T-helper 1 cell (primary cell): ENCODE measurements at places on chromosomes 3 and 15.

DNA sequence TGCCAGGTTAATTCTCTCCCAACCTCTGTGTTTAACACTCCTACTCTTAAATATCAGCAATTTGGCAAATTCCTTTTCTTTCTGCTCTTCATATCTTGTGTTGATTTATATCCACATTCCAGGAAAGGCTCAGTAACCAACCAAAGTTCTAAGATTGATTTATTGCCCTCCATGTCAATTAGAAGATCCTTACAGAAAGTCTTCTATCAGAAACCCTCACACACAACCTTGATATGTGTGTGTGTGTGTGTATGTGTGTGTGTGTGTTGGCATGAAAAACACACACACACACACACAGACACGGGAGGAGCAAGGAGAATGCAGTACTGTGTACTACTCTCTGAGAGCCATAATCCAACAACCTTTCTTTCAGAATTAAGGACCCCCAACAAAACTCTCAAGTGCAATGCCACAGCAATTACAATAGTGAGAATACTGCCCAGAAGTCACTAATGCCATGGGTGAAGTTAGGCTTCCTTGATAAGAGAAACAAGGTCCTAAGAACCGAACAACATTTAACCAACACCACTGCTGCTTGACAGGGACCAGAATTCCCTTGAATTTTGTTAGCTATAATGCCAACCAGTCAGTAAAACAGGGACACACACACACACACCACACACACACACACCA, 1.1 kb downstream of the LSAMP start:
- DNase-seq, result no peak

DNA sequence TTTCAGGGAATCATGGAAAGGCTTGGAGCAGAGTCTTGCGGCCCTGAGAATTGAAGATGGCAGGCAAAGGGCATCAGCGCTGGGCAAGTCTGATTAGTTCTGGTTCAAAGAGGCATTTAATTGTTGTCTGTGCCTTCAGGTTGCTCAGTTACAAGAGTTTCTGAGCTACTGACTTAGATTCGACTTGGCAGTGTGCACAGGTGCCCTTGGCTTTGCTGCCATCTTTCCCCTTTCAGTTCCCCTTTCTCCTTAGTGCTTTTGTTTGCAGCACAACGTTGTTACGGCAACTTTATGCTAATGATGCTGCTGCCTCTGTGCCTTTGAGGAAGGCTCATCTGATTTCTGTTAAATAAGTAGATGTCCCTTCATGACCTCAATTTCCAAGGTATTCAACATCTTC, 12.5 kb downstream of the P2RY14 start:
- no peak for DNase-seq

- no peak for DNase-seq
Measured at GRCh38 chr15:95520511-95520910, 810.0 kb upstream of the NR2F2 start.

DNA sequence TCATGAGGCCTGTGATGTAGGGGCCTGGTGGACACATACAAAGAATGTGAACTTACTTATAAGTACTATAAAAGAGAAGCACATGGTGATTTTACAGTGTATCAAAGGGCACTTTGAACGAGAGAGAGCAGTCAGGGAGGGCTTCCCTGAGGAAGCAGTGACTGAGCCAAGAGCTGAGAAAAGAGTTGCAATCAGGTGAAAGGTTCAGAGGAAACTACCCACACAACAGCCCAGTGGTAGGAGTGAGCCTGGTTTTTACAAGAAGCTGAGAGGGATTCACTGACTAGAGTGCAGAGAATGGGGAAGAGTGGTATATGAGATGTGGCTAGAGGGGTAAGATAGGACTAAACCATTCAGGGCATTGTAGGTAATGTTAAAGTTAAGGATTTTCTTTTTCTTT, 57.1 kb downstream of the CALML4 start:
- DNase-seq, result no peak

- DNase-seq, result no peak
Measured at GRCh38 chr3:165830746-165831145, 6.5 kb downstream of the BCHE start.

- no peak for DNase-seq
Measured at GRCh38 chr3:168113848-168114247, 18.1 kb upstream of the GOLIM4 start.

GRCh38 chr15:60086681-60087429, 82.7 kb downstream of the FOXB1 start:
- DNase-seq, result no peak

DNA sequence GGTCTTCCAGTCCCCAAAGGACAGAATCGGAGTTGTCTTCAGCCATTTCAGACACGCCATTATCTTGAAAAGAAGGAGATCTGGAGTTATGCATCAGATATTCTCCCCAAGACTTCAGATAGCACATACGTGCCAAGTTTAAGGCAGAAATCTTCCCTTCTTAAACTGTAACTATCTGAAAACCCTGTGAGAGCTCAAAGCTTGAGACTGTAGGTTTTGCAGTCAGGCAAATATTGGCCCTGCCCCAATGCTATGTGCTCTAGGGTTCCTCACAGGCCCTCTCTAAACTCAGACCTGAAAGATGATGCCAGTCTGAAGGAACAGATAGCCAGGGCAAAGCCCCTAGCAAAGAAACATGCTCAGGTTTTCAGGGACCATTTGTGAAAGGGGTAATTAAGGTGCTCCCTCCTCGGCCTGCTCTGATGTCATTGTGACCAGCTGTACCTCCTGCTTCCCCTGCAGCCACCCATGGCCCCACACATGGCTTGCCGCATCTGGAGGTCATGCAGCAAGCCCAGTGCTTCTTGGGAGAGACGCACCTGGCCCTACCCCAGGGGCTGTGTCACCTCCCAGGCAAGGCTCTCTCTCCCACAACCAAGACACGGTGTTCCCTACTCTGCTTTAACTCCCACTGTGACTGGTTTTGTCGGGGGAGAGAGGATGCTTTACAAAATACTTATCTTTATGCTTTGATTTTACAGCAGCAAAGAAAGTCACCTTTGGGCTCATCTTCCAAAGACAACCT, 53.4 kb upstream of the POMGNT2 start:
- DNase-seq, result no peak

- no peak for DNase-seq
Measured at GRCh38 chr3:194367992-194368841, 1.3 kb downstream of the LRRC15 start.

DNA sequence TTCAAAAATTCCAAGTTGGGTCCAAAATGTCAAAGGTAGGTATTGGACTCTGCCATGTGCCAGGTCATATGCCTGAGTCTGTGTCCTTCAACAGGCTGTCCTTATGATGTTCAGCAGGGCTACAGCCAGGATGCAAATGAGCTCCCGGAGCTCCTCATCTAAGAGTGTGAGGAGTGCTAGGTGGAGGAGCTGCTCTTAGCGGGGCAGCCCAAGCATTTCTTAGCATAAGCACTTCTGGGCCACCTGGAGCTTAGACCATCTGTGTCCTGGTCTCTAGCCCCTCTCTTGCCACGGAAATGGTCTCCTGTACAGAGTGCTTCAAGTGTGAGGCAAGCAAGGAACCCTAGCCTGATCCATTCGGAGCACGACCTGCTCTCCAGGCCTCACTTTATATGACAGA, 64.6 kb upstream of the PRR23C start:
- no peak for DNase-seq

DNA sequence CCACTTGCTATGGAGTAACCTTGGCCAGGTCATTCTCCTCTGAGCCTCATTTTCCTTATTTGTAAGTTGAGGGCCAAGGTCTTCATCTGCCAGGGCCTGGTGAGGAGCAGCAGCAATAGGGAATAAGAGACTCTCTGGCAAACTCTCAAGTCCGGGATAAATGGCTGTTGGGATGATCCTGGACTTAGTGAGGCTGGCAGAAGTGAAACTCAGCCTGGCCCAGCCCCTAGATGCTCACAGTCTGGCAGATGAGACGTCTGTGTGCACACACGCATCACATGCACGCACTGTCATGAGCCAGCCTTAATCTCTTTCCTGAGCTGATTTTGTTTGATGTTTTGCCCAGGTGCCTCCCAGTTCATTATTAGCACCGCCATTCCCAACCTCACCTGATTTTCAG, 26.8 kb downstream of the SLC6A6 start:
- no peak for DNase-seq

GRCh38 chr3:164806188-164806587, 272.1 kb downstream of the SI start:
- DNase-seq, result no peak

- DNase-seq, result no peak
Measured at GRCh38 chr3:126952983-126953660, 29.8 kb upstream of the PLXNA1 start.
